ENCODE measurements at places on chromosomes 7 and 10. TPM values are rescaled to one million over a fixed set of nuclear protein-coding genes. Genes with fewer than 3 reads are reported as not detected.

The ZNF425 gene
- total RNA-seq, result 3.1 TPM

The NT5C3A gene
- total RNA-seq, result 16.1 TPM

The MRC1 gene
- 0.19 TPM for total RNA-seq

The FKBP6 gene
- not detected for total RNA-seq

The RFC2 gene
- total RNA-seq, result 45.2 TPM

The HNRNPH3 gene
- 61.0 TPM for total RNA-seq

The ALOX5 gene
- total RNA-seq, result 0.19 TPM

The BBS9 gene
- total RNA-seq, result 30.4 TPM

The CNPY1 gene
- not detected for total RNA-seq

The MBL2 gene
- total RNA-seq, result not detected

The PARD3 gene
- total RNA-seq, result 67.1 TPM

The AGAP6 gene
- 2.5 TPM for total RNA-seq
